RPMI7951 (cell line): ENCODE measurements at places on chromosomes 16 and 17. TPM values are rescaled to one million over a fixed set of nuclear protein-coding genes. Genes with fewer than 3 reads are reported as not detected.

Gene NPIPB6
- total RNA-seq: 0.24 and 0.29 TPM in 2 replicates

Gene STH
- total RNA-seq: not detected in 2 replicates

Gene UNK
- total RNA-seq: 15.6 and 16.0 TPM in 2 replicates

Gene CX3CL1
- total RNA-seq: 0.36 and 1.3 TPM in 2 replicates

Gene MT1E
- 604 and 676 TPM in 2 replicates for total RNA-seq

Gene CPHXL2
- total RNA-seq: not detected in 2 replicates

Gene SLC38A8
- not detected in 2 replicates for total RNA-seq

Gene VAT1L
- 53.7 and 62.0 TPM in 2 replicates for total RNA-seq

Gene C16orf46
- total RNA-seq: 0.60 and 4.1 TPM in 2 replicates

Gene TBC1D3K
- total RNA-seq: not detected in 2 replicates

Gene CTRB2
- total RNA-seq: not detected in 2 replicates

Gene EVI2A
- total RNA-seq: 16.6 and 21.7 TPM in 2 replicates

Gene PRAC1
- not detected in 2 replicates for total RNA-seq

Gene PRSS22
- total RNA-seq: 0.72 and 0.78 TPM in 2 replicates
